ENCODE measurements at places on chromosomes 5 and 9.
A peak's percentile ranks its signal among the peaks of the same experiment; 100 is the strongest.

DNA sequence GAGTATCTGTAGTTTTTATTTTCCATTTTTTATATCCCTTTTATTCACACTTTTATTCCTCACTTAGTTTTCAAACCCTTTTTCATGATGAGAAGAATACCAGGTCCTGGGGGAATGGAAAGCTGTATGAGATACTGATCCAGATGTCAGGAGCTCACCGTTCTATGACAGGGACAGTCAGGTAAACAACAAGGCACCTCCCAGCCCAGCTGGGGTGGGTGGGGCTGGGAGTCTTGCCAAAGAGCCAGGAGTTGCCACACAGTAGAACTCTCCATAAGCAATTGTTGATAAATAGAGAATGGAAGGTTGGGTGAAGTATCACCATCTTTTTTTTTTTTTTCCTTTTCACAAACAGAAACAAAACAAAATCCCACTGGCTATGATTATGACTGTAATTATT, 225.8 kb downstream of the NSG2 start:
- no peak for DNase-seq

- no peak for DNase-seq
Observed at GRCh38 chr5:53368966-53369605, 111.3 kb upstream of the FST start.

- DNase-seq: no peak
Observed at GRCh38 chr9:90895786-90896185, 94.2 kb downstream of the SYK start.

- DNase-seq: no peak
Observed at GRCh38 chr9:94084314-94084713, at the start of gene PTPDC1. PTPDC1 (plus strand) TSS chr9:94084464; CDS start chr9:94084531, 67 bp downstream.

DNA sequence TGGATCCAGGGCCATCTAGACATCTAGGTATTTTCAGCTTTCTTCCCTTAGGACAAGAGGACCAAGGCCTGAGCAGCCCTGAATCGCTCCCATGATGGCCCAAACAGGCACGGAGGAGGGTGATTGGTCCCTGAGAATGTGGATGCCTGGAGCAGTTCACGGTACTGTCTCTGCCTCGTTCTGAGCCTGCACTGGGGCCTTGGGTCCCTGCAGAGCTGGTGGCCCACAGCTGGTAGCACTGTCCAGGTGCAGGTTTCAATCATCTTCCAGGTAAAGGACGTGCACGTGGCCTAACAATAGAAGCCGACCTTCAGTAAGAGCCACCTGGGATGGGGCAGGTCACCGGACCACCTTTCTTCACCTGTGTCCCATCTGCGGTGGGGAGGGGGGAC, 19.4 kb upstream of the FCN1 start:
- no peak for DNase-seq

DNA sequence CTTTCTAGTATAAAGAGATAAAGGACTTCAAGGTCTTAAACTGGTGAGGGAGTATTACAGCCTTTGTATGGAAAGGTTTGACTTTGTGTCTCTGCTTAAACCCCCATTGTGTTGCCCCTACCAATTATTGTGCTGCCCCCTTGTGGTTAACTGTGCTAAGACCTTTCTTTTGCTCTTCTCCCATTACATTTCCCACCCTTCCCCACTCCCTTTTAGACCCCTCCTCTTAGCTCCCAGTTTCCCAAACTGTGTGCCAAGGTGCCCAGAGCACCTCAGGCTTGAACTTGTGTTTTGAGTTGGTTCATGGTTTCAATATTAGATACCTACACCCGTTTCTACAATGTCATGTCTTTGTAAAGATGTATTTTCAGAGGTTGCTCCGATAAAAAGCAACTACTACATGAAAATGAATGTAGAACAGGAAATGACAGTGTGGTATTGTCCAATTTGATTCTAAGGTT, 2.9 kb downstream of the JAK2 start:
- no peak for DNase-seq

DNA sequence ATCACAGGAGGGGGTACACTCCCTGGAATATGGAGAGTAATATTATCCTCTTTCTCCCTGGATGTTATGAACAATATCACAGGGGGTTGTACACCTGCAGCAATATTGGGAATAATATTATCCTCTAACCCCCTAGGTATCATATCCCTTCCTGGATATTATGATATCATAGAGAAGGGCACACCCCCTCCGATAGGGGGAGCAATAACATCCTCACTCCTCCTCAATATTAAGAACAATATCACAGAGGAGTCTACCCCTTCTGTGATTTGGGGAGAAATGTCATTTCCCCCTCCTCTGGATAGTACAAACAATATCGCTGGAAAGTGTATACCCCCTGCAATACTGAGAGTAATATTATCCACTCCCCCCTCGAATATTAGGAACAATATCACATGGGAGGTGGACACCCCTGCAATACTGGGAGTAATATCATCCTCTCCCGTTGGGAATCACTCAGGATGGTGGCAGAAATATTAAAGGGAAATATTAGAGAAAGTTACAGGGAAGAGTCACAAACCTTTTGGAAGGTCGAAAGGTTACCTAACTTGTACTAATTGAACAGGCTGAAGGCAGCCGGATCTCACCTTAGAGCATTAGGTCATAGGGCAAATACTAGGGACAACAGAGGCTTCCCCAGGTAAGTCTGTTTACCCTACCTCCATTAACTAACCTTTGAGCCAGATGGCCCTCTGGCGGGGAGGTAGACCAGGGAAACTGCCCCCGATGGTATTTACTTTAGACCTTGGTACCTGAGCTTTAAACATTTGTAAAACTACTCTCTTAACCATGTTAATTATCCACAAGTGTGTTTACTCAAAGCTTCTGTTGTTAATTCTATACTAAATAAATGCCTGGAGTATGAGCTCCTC, 57.5 kb upstream of the FREM1 start:
- no peak for DNase-seq

GRCh38 chr5:1174122-1174936, 27.1 kb upstream of the SLC6A19 start:
- DNase-seq: no peak

- peak; percentile 56 for DNase-seq
Observed at GRCh38 chr5:36162810-36163486, 11.0 kb downstream of the SKP2 start.

DNA sequence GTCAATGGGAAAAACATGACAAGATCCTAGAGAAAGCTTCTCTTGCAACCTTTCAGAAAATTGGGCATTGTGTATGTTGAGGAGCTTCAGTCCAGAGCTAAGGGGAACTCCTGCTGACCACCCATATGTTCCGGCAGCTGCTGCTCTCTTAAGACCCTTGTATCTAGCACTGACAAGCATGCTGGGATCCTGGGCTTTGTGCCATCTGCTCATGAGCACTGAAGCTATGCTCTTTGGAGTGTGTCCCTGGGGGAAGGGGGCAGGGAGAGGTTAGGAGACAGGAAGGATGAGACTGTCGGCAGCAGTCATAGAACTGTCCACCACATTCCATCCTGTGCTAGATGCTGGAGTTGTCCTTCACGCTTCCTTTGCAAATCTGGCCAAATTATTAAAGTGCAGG, 109.3 kb downstream of the JAKMIP2 start:
- DNase-seq: no peak

- DNase-seq: no peak
Observed at GRCh38 chr9:99154356-99154755, 49.4 kb downstream of the TGFBR1 start.

DNA sequence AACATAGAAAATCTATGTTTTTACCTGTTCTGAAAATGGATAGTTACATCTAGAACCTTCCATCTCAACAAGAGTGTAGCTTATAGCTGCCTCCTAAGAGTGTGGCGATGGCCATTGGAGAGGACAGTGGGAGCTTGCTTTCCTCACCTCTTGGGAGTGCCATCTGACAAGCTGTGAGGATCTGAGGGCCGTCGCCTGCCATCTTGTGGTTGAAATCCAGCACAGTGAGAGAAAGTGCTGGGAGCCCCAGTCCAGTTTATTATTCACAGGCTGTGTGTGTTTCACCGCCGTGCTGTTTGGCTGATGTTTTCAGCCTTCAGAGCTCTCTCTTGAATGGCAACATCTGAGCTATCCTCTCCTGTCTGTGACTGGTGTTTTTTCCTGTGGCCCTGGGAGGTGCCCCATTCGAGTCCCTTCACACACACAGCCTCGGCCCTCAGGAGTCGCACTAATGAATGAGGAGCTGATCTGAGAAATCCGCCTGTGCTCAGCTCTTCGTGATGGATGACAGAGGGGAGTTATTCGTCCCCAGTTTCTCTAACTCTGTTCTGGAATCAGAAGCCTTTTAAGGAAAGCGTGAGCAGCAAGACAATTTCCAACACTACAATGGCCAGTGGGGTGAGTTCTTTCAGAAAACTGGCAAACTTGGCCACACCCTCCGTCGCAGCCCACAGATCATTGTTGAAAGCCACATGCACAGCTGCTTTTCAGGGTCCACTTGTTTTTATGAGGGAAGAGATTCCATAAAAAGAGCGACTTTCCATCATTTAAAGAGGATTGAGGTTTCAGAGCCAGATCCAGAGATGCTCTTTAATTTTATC, 170.3 kb downstream of the PDZD2 start:
- peak; percentile 35 for DNase-seq

GRCh38 chr5:38582293-38582974, 26.0 kb upstream of the LIFR start:
- no peak for DNase-seq

DNA sequence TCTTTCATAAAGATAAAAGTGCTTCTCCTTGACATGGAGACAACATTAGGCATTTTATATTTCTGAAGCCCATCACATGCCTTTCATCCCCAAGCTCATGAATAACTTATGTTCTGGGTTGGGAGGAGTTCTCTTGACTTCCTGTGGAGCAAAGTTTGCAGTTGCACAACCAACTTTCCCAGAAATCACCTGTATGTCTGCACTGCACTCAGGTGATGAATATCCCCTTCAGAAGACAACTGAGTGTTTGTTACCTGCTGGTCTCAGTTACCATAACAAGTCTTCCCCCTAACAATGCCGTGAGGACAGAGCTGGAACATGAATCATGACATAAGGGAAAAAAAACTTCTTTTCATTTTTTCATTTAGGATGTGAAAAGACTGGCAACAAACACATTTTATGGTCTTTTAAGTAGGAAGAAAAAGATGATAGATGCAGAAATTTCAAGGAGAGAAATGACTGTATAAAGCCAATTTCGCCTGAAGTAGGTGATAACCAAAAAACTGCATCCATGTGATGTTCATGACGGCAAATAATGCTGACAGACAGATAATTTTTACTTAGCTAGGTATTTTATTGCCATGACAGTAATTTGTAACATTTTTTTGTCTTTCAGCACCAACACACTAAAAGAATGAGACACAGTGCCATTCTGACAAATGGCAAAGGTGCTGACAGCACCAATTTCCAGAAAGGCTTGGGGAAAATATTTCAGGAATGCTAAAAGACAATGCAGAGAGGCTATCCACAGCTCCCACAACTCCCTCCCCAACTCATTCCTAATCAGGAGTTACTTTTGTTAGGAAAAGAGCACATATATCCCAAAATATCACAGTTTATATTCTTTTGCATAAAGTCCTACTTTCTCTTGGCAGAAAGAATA, 656.3 kb downstream of the PRELID2 start:
- DNase-seq: no peak

DNA sequence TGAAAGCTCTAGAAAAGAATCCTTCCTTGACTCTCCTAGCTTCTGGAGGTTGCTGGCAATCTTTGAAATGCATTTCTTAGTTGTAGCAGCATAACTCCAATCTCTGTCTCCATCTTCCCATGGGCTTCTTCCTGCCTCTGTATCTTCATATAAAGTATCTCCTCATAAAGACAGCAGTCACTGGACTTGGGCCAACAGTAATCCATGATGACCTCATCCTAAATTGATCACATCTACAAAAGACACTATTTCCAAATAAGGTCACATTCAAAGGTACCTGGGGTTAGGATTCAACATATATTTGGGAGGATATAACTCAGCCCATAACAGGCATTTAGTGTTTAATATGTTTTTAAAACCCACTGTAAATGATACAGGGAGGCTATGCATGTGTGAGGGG, 123.3 kb downstream of the MLLT3 start:
- DNase-seq: no peak

DNA sequence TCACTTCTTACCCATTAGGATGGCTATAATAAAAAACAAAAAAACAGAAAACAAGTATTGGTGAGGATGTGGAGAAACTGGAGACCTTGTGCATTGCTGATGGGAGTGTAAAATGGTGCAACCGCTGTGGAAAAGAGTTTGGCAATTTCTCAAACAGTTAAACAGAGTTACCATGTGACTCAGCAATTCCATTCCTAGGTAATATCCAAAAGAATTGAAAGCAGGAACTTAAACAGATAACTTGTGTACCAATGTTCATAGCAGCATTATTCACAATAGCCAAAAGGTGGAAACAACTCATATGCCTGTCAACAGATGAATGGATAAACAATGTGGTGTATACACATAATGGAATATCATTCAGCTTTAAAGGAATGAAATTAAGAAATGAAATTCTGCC, 28.9 kb downstream of the DCP2 start:
- no peak for DNase-seq

DNA sequence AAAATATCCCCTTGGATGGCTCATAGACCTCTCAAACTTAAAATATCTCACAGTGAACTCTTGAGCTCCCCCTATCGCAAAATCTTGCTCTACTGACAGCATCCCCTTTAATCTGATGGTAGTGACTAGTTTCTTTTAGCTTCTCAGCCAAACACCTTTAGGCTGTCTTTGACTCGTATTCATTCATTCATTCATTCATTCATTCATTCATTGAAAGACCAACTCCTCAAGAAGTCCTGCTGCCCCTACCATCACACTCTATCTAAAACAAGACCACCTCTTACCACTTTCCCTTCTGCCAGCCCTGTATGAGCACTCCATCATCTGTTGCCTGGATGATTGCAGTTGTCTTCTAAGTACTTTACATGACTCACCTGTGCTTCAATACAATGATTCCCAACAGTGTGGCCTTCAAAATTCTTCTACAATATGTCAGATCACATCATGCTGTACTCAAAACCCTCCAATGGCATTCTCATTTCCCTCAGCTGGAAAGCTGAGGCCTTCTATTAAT, 46.8 kb downstream of the ITGA2 start:
- no peak for DNase-seq

- no peak for DNase-seq
Observed at GRCh38 chr9:89811356-89811755, 206.5 kb downstream of the GADD45G start.
